A549 treated with RU486 at 1 μM for 4 hours (cell line): ENCODE measurements at places on chromosomes 12 and 14. TPM values are rescaled to one million over a fixed set of nuclear protein-coding genes. Genes with fewer than 3 reads are reported as not detected.

The VWF gene
- 0.06 to 0.42 TPM (median 0.15 TPM) in 5 replicates for total RNA-seq

The MYF6 gene
- total RNA-seq = not detected in 5 replicates

The DHRS2 gene
- 5.7 to 10.2 TPM (median 7.7 TPM) in 5 replicates for total RNA-seq

The SDR9C7 gene
- total RNA-seq = not detected in 5 replicates

The FIGNL2 gene
- 0.22 to 0.41 TPM (median 0.30 TPM) in 5 replicates for total RNA-seq

The SIX1 gene
- total RNA-seq = 4.3 to 10.1 TPM (median 9.5 TPM) in 5 replicates

The CDKN3 gene
- total RNA-seq = 77.0 to 85.7 TPM (median 79.5 TPM) in 5 replicates
